ENCODE measurements at places on chromosomes 4 and X.

DNA sequence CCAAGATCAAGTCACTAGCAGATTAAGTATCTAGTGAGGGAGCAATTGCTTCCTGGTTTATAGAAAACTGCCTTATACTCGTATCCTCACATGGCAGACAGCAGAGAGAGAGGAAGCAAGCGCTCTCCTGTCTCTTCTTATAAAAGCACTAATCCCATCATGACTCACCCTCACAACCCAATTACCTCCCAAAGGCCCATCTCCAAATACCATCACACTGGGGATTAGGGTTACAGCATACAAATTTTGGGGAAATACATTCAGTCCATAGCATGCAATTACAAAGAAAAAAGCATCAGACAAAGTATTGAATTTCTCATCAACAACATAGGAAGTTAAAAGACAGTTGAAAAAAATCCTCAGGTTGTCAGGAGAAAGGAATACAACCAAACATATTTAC lies 292.6 kb downstream of the IQCM start:
- no peak for DNase-seq

DNA sequence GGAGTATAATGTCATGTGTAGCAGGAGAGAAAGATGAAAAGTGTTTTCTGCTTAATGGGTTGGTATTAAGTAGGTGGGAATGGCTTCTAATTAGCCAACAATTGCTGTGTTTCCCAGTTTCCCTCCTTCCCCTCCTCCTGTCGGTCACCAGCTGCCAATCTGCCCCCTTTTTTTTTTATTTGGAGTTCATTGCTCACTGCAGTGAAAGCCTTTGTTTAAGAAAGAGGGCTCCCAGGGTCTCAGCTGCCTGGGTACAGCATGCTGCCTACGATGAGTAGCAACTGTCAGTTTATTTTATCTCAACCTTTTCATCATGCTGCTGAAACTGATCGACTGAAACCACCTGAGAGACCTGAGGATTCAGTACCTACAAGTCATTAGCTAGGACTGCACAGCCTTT lies 149.0 kb downstream of the POU4F2 start:
- no peak for DNase-seq

- no peak for DNase-seq
Measured at GRCh38 chr4:71992571-71993312, 39.1 kb upstream of the NPFFR2 start.

- no peak for DNase-seq
Measured at GRCh38 chrX:120305531-120306141, 5.6 kb downstream of the TMEM255A start.

DNA sequence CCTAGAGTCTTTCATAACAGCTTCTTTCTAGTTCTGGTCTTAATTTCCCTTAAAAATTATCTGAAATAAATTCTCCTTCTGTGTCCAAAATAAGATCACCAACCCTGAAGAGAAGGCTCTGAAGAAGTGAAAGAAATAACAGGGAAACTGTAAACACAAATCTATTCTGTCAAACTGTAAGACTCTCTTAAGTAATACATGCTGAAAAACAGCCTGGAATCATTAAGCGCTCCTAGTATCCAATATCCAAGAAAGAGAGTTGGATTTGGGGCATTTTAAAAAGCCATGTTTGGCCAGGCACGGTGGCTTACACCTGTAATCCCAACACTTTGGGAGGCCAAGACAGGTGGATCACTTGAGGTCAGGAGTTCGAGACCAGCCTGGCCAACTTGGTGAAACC lies 53.3 kb downstream of the RELL1 start:
- no peak for DNase-seq

- no peak for DNase-seq
Measured at GRCh38 chrX:154383359-154384283, 4.5 kb downstream of the EMD start.

DNA sequence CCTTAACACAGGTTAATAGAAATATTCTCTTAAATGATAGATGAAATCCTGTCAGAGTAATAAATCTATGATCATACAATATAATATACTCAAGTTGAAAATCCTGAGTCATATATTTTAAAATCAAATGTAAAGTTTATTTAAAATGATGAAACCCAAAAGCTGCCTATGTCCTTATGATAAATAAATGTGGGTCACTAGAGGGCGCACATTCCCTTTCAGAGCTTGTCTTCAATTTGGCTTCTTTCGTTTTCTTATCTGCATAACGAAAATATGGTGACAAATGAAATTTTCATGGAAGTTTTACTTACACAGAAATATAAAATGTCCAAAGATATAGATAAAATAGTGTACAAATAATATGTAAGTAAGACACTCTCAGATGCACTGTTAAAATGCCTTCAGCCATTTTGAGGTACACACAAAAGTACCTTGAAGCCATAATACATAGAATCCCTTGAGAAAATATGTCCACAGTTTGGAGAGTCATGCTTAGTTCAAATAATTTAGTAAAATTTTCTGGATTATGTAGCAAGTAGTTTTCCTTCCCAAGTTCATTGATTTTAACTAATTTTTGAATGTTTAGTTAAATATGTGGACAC lies 680.4 kb downstream of the DMD start:
- DNase-seq = no peak

- no peak for DNase-seq
Measured at GRCh38 chr4:10963241-10963640, 278.7 kb upstream of the CLNK start.

- DNase-seq = no peak
Measured at GRCh38 chr4:89100853-89101252, 10.5 kb upstream of the TIGD2 start.

GRCh38 chrX:139203651-139204570 lies 326.6 kb upstream of the F9 start:
- DNase-seq = no peak

DNA sequence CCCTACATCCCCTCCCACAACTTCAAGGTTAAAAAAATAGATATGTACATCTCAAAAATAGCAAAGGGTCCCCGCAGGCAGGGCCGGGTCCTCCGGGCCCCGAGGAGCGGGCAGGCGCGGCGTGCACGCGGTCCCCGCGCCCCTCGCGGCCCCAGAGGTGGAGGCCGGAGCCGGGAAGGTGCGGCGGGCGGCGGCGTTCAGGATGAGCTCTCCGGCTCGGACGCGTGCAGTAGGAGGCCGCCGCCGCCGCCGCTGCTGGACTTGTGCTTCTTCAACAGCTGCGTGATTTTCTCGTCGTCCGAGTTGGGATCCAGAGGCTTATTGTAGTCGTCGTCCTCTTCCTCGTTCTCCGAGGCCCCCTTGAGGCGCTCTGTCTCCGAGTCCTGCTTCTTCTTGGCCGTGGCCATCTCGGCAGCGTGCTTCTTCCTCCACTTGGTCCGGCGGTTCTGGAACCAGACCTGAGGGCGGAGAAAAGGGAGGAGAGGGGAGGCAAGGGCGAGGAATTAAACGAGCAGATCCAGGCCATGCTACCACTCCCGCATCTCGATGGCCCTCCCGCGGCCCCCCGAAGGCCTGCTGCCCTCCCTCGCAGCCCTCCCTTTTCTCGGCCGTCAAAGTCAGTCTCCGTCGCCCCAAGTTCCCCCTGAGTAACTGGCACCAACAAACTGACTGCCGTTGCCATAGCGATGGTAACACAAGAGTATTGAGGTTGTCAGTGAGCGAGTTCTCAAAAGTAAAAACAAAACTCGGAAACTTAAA lies 5.8 kb downstream of the NKX6-1 start:
- no peak for DNase-seq

- no peak for DNase-seq
Measured at GRCh38 chr4:84718699-84719098, 135.8 kb downstream of the CDS1 start.

DNA sequence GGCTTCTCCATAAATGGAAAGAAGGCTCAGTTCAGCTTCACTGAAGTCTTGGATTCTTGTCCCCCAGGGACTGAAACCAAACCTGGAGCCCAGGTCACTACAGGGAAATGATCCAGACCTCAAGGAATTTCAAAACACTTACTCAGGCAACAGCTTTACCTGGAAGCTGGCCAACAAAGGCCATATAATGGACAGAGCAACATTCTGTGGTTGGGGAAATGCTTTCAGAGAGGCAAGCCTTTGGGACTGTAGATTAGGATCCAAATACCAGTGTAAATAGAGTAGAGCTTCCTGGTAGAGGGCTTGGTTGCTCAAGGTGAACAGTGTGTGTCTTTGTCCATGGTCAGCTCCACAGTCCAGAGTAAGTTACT lies 57.0 kb upstream of the PROM1 start:
- DNase-seq = no peak

- no peak for DNase-seq
Measured at GRCh38 chrX:38917954-38918353, 116.7 kb downstream of the MID1IP1 start.

DNA sequence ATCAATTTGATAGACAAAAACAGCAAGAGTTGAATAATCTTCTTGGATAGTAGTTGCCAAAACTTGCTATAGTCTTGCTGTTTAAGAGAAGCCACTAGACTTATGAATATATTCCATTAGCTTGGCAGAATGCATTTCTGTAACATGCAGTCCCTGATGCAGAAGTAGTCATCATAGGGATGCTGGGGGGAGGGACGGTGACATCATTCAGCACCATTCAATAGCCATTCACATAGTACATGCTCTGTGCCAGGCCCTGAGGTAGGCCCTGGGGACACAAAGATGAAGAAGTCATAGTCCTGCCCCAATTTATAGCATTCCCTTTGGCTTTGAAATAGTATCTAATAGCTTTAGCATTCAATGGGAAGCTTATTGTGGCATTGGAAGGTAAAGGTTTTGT lies 185.5 kb upstream of the AFF2 start:
- DNase-seq = no peak

- no peak for DNase-seq
Measured at GRCh38 chr4:4256799-4257198, 8.8 kb upstream of the TMEM128 start.

DNA sequence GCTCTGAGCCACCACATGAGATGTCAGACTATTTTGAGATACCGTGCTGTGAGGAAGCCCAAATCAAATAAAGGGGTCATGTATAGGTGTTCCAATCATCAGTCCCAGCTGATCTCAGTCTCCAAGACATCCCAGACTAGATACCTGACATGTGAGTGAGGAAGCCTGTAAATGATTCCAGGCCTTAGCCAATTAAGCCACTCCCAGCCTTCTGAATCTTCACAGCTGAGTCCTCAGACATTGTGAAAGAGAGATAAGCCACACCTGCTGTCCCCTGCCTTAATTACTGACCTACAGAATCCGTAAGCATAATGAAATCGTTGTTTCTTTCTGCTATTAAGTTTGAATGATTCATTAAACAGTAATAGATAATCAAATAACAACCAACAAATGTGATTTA lies 671.4 kb downstream of the ZNF674 start:
- no peak for DNase-seq
